Activated CD4-positive, alpha-beta T cell treated with anti-CD3 and anti-CD28 coated beads, Interleukin-2, amount 10 ng/mL, durations not matched to agents 24 days and 14 days (primary cell): ENCODE measurements at places on chromosomes 7 and 10. TPM values are rescaled to one million over a fixed set of nuclear protein-coding genes. Genes with fewer than 3 reads are reported as not detected.

The AKR1D1 gene
- total RNA-seq: not detected in 2 replicates

The DEPP1 gene
- total RNA-seq: 3.3 and 4.3 TPM in 2 replicates

The NUTM2D gene
- total RNA-seq: 1.4 and 2.1 TPM in 2 replicates

The ANXA11 gene
- total RNA-seq: 223 and 232 TPM in 2 replicates

The COL26A1 gene
- total RNA-seq: not detected in 2 replicates

The OPN4 gene
- total RNA-seq: not detected in 2 replicates

The HDAC9 gene
- total RNA-seq: 2.9 and 3.0 TPM in 2 replicates

The SKAP2 gene
- total RNA-seq: 3.6 and 4.6 TPM in 2 replicates

The EBF3 gene
- total RNA-seq: not detected in 2 replicates

The SPDYE6 gene
- total RNA-seq: not detected in 2 replicates

The KLF14 gene
- not detected in 2 replicates for total RNA-seq

The GPNMB gene
- 0.95 and 1.3 TPM in 2 replicates for total RNA-seq

The LSM5 gene
- 92.9 and 99.2 TPM in 2 replicates for total RNA-seq

The KIAA1549 gene
- 0.77 and 0.95 TPM in 2 replicates for total RNA-seq

The PTPRN2 gene
- total RNA-seq: 0.31 and 0.33 TPM in 2 replicates

The ORAI2 gene
- total RNA-seq: 45.8 and 49.8 TPM in 2 replicates

The CHN2 gene
- 0.33 TPM in 1 of 2 replicates, not detected in the other for total RNA-seq

The MOGAT3 gene
- total RNA-seq: not detected in 2 replicates

The GTPBP4 gene
- 187 and 194 TPM in 2 replicates for total RNA-seq

The PCGF6 gene
- 19.3 and 19.7 TPM in 2 replicates for total RNA-seq

The CRYGN gene
- not detected in 2 replicates for total RNA-seq

The OIT3 gene
- not detected in 2 replicates for total RNA-seq

The EVX1 gene
- total RNA-seq: not detected in 2 replicates

The INHBA gene
- total RNA-seq: 1.2 and 1.9 TPM in 2 replicates

The PTPRZ1 gene
- not detected in 2 replicates for total RNA-seq

The CDH23 gene
- 0.92 and 1.3 TPM in 2 replicates for total RNA-seq

The POU6F2 gene
- total RNA-seq: 0.16 and 0.17 TPM in 2 replicates

The SAMD9L gene
- 15.8 and 16.4 TPM in 2 replicates for total RNA-seq

The NXPH1 gene
- total RNA-seq: not detected in 2 replicates

The VAX1 gene
- total RNA-seq: not detected in 2 replicates
